Naive thymus-derived CD4-positive, alpha-beta T cell (primary cell): ENCODE measurements at places on chromosomes 13 and 19. TPM values are rescaled to one million over a fixed set of nuclear protein-coding genes. Genes with fewer than 3 reads are reported as not detected.
A peak's percentile ranks its signal among the peaks of the same experiment; 100 is the strongest.

- no peak overlapping the region for H3K27ac ChIP-seq
- no peak for DNase-seq
- H3K4me3 ChIP-seq, result no peak overlapping the region
- H3K4me1 ChIP-seq, result no peaks in the 10 kb centered on the region
- no peaks in the 10 kb centered on the region for H3K36me3 ChIP-seq
Measured at GRCh38 chr13:39895254-39895653, 239.8 kb downstream of the COG6 start.

DNA sequence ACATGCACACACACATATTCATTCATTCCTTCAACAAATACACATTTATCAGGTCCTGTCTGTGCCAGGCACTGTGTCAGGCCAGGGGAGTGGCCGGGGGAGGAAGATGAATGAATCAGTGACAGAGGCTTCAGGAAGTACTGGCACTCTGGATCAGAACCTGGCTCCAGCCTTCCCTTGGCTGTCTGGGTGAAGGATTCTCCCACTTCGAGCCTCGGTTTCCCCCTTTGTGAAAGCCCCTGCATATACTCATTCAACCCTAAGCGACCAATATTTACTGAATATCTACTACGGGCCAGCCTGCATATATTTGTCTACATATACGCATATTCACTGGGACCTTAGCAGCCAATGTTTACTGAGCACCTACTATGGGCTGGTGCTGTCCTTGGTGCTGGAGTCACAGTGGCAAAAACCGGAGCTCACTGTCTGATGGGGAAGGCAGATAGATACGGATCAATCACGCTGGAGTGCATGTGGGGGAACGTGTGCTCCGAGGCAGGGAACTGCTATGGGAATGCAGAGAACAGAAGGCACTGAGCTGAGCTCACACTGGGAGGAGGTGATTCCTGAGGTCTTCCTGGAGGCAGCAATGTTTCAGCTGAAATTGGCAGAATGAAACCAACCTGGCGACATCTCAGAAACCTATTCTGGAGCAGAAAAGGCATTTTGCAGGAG, 636 bp upstream of the ZNF579 start:
- peak overlapping the region; percentile 87 for H3K27ac ChIP-seq
- H3K4me1 ChIP-seq, result peaks cover 16% of the 10 kb centered on the region

GRCh38 chr19:55443045-55443823, at the start of gene SHISA7:
Gene SHISA7, minus strand, starts transcription at chr19:55443300. Its CDS starts 437 bp downstream, at chr19:55442863.
- H3K4me3 ChIP-seq, result no peak within 1 kb of the TSS
- no peak within 1 kb of the TSS for H3K27ac ChIP-seq
- peaks cover 33% of the 10 kb centered on the region for H3K27me3 ChIP-seq
- H3K4me1 ChIP-seq, result peaks cover 7% of the 10 kb centered on the region

DNA sequence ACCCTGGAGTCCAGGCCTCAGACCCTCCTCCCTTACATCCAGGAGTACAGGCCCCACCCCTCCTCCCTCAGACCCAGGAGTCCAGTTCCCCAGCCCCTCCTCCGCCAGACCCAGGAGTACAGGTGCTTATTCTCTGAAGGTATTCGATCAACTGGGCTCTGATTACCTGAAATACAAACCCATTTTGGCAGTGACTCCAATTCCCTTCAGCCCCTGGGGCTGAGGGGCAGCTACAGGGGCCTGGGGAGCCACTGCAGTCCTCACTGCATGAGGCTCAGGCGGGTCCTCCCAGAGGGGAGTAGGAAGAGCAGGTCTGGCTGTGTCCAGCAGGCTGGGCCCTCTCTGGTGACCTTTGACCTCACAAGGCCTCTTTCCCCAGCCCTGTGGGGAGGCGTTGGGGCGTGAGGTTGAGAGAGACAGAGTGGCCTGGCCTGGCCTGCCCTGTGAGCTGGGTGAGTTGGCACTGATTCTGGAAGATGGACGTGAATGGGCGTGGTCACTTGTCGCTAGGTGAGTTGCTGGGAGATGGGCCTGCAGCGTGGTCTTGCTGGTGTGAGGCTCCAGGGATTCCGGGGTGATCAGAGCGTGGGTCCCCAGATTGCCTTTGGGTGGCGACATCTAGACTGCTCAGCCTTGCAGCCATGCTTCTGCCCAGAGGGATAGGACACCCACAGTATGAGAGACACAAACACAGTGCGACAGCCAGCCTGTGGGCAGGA, 3.1 kb downstream of the BCAT2 start:
- no peaks in the 10 kb centered on the region for H3K27me3 ChIP-seq
- no peak for DNase-seq
- peaks cover 10% of the 10 kb centered on the region for H3K4me1 ChIP-seq
- H3K4me3 ChIP-seq, result no peak overlapping the region
- H3K27ac ChIP-seq, result no peak overlapping the region

Gene TLE2
- 33.6 TPM for total RNA-seq
